Stimulated activated CD4-positive, alpha-beta T cell treated with anti-CD3 and anti-CD28 coated beads, TNF-alpha, amount 100 ng/mL, for 1 hour (primary cell): ENCODE measurements at places on chromosomes 7 and 10.

DNA sequence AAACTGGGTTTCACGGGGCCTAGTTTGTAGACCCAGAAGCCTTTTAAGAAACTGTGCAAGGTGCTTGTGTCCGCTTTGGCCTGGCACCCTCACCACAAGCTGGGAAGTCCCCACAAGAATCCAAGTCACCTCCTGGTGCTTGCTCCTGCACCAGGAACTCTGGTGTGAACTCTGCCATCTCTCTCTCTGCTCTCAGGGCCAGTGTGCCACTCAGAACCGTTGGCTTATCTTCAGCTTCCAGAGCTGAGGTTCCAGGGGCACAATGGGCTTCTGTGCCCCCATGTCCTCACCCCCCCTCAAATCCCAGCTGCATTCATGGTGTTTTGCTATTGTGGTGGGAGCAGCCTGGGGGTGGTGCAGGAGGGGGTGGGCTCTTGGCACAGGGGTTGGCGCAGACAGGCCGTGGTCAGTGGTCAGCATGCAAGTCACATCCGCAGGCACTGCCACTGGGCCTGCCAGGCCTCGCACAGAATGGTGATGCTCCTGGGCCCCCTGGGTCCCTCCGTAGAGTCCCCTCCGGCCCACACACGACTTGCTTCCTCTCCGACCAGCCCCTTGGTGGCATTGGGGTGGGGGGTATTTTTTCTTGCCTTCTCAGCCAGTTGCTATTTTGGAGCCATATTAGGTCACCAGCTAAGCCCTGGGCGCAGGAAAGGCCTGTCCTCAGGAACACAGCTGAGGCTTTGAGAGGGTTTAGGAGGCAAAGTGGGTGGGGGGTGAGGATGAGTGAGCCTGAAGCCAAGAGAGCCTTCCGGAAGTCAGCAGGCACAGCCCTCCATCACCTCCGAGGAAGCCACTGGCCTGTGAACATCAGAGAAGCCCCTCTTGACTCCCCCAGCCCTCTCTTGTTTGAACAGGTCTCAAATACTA lies 3.0 kb downstream of the ZCCHC24 start:
- no peak for DNase-seq

GRCh38 chr10:45505311-45505710 lies 131.3 kb downstream of the ALOX5 start:
- DNase-seq = no peak

DNA sequence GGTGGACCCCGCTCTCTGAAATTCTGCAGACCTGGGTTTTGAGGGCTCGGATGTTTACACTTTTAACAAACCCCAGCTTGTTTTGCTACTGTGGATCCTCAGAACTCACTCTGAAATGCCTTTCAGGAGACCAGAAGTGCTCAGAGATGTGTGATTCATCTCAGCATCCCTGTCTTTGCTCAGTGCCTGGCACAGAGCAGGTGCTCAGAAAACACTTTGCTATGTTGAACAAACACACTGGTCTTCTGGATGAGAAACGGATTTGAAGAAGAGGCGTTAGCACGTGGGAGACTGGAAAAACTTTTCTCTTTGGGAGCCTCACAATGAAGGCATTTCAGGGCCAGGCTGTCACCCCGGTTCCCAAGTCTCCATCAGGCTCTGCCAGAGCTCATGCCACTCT lies 53.3 kb downstream of the SH3PXD2A start:
- DNase-seq = no peak

DNA sequence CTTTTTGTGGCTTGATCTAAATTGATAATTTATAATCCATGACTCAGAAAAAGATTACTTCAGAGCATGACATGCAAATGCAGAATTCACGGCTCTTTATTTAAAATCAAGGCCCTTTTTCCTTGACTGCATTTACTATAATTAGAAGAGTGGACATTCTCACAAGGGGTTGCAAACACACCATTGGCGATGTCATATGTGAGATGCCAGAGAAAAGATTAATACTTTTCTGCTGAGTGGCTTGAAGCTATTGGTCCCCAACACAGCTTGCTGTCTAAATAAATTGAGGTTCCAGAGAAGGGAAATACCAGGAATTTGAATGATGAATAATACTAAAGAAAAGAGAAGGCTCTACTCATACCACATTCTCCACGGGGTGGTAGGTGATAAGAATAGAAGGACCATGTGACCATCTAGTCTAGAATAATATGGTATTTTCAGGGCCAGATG lies 78.7 kb upstream of the ARID5B start:
- no peak for DNase-seq

GRCh38 chr7:106954840-106955239 lies 89.7 kb upstream of the PRKAR2B start:
- DNase-seq = no peak

GRCh38 chr7:78578686-78579085 lies 780.1 kb downstream of the PHTF2 start:
- DNase-seq = no peak

GRCh38 chr10:60534761-60535389 lies 145.2 kb upstream of the ANK3 start:
- DNase-seq = no peak

DNA sequence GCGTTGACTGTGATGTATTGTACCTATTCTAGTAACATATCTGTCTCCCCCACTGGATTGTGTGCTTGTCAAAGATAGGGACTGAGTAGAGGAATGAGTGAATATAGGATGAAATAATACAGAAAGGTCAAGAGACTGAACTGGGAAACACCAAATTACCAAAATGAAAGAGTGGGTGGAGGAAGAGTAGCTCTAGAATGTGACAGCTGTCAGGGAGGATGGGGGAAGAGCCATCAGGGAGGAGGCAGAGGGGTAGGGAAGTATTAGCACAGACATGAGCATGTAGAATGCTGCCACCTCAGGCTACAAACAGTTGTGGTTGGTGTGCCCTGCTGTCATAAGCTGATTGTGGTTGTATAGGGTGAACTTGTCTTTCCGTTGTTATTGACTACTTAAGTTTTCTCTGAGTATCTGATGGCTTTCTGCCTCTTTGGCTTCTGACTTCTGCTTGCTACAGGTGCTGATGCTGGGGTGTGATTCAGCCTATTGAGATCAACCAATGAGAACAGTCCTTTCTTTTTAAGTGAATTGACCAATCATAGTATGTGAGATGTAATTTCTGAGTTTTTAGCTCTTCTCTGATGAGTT lies 5.6 kb downstream of the CCSER2 start:
- peak; percentile 45 for DNase-seq

GRCh38 chr10:10855151-10855581 lies 162.5 kb upstream of the CELF2 start:
- no peak for DNase-seq

DNA sequence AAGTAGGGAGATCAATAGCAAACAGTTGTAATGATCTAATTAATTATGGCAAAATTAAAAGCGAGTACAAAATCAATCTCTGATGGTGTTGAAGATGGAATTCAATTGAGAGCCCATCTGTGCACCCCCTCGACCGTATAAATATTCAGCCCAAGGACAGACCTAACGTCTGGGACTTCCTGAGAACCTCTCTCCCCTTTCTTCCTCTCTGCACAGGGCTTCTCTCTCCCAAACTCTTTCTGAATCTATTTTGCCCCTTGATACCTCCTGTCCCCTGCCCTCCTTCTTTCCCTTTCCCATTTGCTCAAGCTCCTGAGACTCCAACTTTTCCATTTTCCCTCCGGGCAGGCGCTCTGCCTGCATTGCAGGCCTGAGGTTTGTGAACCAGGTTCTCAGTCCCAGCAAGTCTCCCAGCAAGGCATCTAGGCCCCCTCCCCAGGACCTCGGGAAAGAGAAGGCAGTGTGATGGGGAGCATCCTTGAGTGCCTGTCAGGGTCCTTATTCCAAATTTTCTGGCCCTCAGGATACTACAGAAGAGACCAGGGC lies 8.5 kb upstream of the PAX2 start:
- DNase-seq = no peak

DNA sequence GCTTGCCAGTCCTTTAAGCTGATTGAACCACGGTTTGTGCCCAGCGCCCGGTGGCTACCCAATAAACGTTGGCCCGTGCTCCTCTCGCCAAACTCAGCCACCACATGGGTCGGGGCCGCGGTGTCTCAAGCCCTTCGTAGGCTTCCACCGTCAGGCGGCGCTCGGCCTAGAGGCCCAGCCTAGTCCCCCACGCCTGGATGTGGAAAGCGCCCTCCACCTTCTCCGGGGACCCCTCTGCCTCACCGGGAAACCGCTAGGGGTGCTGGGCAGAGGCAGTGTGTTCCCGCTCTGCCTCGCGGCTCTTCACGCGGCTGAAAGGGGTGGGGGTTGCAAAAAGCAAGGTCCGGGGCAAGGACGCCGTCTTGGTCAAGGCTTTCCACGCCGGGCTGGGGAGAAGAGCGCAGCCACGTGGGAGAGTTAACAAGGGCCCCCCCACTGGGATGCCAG lies 29.8 kb downstream of the LEP start:
- no peak for DNase-seq

DNA sequence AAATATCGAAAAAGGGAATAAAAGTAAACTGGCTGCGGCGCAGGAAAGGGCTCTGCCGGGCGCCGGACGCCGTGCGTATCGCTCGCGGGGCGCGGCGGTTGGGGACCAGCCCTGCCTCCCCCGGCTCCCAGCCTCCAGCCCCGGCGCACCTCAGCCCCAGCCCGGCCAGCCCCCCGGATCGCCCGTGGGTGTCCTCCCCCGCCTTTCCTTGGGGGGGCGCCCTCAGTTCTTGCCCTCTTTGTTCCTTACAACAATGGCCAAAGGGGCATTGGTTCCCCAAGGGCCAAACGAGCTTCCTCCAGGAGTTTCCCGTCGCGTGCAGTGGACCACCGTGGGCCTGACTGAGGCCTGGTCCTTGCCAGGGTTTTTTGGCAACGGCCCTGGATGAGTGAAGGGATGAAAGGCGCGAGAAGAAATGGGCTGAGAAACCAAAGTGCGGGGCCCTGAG lies 1.2 kb downstream of the MACROH2A2 start:
- no peak for DNase-seq

- no peak for DNase-seq
These were observed 1.9 kb downstream of the CYP26A1 start for GRCh38 chr10:93075369-93076221.

GRCh38 chr7:36995776-36996175 lies 271.5 kb upstream of the AOAH start:
- no peak for DNase-seq

DNA sequence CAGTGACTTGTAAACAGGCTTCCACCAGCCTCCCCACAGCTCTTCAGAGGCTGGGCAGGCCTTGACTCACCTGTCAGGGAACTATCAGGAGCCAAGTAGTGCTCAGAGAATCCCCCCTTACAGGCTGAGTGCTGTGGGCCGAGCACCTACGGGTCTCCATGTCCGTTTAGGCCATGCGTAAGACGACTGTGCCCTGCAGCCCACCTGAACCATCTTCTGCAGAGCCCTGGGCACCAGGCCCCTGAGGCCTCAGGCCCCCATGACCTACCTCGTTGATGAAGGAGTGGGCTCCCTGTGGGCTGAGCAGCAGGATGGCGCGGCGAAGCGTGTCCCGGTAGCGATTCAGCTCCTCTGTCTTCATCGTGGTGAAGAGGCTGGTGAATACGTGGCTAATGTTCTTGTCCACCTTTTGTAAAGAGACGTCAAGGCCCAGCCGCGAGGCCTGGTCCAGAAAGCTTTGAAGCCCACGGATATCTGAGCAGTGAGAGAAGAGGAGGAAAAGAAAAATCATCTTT lies 228.0 kb downstream of the GRID1 start:
- DNase-seq = no peak

- no peak for DNase-seq
These were observed 65.8 kb upstream of the LAMB4 start for GRCh38 chr7:108196004-108196403.

DNA sequence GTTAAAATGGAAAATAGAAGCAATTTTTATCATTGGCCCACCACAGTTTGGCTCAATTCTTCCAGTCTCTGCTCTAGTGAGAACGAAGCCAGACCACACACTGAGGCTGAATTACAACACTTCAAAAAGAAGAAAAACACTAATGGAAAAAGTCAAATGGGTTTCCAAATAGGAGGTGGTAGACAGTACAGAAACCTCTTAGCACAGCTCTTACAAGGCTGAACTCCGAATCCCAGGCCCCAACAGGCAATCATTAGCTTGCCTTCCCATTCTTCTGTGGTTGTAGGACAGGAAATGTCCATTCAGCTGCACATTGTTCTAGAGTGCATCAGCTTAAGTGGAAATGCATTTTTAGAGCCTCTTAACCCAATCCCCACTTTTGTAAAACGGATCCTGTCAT lies 115.1 kb upstream of the MEOX2 start:
- DNase-seq = no peak

- DNase-seq = no peak
These were observed 13.2 kb upstream of the TRA2A start for GRCh38 chr7:23544913-23545354.

- no peak for DNase-seq
These were observed 45.1 kb downstream of the NOD1 start for GRCh38 chr7:30433506-30433905.

- DNase-seq = no peak
These were observed 313.1 kb downstream of the AUTS2 start for GRCh38 chr7:69911337-69911736.

- DNase-seq = no peak
These were observed 546.0 kb upstream of the FZD8 start for GRCh38 chr10:36188080-36188453.

DNA sequence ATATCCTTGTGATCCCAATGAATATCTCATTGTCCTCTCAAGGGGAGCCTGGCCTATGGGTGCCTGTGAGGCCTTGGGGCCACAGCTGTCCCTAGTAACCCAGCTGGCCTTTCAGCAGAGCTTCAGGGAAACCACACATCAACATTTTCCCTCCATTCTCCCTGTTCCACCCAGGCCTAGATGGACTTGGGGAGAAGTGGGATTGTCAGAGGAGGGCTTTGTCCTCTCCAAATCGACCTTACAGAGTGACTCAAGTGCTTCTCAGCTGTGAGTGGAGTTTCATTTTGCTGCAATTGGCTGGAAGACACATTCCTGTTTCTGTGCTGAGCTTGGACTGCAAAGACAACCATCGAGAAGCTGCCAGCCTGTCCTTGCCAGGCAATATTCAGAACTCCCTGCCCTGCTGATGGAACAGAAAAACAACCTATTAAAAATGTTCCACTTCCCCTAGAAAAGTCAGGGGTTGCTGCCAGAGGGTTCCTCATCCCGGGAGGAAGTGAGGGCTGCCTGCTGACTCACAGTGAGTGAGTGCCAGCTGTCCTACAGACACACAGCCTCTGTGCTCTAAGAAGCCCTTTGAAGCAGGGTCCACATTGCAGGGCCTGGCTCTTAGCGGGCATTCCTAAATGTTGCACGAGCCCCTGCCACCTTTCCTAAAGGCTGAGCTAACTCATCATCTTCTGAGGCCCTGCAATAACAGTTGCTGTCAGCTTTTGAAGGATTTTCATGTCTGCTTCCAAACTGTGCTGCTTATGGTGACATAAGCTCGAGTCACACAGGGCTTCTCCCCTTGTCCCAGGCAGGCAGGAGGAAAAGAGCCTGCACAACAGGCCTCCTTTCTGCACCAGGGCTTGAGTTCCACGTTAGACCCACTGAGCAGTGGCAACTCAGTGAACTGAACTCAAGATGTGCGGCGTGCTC lies 20.5 kb downstream of the STRA8 start:
- DNase-seq = no peak

DNA sequence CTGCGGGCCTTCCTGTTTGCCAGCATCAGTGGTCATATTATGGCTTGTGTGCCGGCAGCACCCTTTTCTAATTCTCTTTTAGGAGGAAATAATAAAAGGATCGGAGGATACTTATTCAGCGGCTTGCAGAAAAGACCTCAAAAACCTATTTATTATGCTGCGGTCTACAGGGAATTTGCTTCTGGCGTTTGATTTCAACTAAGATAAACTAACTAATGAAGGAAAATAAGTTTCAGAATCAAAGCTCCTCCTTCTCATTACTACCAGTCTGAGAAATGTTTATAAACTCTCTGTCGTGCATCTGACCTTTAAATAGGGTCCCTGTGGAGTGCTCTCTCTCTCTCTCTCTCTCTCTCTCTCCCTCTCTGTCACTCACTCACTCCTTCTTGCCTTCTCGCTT lies 335.0 kb upstream of the GLI3 start:
- DNase-seq = no peak

- no peak for DNase-seq
These were observed 84.5 kb downstream of the FZD1 start for GRCh38 chr7:91348711-91349110.
